ENCODE measurements at places on chromosomes 12 and 14.

DNA sequence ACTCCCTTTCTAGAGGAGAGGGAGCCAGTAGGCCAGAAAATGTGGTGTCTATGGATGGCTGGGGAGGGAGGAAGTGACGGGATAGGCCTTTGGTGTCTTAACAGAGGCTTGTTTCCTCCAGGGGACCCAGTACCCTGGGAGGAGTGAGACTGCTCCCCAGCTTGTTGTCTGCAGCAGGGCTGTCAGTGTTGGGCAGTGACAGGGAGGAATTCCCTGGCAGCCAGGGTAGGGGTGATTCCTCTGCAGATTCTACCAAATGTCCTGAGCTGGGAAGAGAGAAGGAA, 64.0 kb downstream of the GALNT16 start:
- DNase-seq, result no peak

DNA sequence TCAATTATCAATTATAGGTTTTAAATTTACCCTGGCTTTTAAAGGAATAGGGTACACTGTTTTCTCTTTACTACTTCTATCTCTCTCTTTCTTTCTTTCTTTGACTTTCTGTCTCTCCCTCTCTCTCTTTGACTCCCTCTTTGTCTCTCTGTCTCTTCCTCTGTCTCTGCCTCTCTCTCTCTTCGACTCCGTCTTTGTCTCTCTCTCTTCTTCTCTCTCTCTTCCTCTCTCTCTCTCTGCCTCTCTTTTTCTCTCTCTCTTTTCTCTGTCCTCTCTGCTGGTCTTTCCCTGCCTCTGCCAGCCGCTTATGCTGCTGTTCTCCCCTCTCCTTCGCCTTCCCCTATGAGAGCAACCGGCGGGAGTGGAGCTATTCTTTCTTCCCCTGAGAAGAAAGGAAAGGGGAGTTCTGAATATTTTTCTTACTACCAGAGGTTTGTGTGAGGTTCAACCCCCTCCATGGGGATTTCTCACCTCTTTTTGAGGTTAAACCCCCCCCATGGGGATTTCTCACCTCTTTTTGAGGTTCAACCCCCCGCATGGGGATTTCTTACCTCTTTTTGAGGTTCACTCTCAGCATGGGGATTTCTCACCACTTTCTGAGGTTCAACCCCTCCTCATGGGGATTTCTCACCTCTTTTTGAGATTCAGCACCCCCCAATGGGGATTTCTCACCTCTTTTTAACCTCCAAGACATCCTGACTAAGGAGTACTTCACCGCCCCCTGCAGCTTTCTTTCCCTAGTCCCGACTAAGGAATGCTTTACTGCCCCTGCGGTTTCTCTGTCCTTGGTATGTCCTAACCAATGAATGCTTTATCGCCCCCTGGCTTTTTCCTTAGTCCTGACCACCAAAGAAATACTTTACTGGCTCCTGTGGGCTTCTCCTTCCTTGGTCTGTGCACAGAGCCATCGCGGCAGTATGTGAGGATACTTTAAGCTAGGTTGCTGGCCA, 27.4 kb upstream of the DDHD1 start:
- no peak for DNase-seq

DNA sequence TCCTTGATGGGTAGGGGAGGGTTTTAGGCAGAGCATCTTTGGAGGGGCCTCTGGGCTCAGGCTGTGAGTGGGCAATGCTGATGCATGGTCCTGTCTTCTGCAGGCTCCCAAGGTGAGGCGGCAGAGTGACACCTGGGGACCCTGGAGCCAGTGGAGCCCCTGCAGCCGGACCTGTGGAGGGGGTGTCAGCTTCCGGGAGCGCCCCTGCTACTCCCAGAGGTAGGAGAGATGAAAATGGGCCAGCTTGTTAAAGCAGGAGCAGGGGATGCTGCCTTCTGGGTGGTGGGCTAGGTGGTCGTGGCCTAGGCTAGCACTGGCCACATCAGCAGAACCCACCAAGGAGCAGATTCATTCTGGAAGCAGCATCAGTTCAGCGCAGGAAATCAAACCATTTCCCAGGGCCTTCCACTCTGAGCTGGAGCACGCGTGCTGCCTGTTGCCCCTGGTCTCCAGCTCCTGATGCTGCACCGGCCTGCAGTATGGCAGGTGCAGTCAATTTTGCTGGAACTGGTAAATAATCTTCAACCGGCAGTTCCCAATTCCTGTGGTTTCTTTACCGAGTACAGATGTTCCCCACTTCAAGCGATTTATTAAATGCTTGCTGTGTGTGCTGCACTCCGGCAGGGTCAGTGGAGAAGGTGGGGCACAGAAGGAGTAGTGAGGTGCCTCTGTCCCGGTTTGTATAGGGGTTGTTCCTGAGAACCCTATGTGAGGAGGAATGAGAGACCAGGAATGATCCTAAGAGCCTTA, 7.4 kb downstream of the PAPLN start:
- no peak for DNase-seq

DNA sequence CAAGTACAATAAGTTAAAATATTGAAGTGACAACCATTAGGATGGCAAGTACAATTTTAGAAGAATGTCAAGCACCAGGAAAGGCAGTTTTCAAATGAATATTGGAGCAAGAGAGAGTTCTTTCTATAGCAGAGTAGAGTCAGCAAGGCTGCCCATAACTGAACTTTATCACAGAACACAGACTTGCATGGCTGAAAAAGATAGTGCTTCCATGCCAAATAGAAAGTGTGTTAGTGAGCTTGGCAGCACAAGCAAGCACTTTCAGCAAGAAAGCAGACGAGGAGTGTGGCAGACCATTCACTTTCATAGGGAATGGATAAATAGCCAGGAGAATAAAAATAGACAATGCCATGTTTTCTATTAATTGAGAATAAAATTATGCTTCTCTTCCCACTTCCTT, 647.0 kb upstream of the MGAT4C start:
- DNase-seq, result no peak

DNA sequence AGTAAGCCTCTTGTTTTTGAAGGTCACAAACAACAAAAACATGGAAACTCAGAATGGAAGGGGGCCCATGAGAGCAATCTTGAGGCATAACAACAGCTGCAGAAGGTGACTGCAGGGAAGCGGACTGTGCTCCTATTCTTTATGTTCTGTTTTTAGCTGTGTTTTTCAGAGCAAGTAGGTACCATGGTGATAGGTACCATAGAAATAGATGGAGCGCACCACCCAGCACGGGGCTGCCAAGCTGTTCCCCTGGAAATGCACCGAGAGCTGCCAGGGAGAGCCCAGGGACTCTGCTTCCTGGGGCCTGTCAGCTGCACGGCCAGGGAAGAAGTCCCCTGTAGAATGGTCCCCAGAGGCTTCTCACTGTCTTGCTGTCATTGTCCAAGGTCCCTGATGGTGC, 32.8 kb downstream of the DGLUCY start:
- no peak for DNase-seq

DNA sequence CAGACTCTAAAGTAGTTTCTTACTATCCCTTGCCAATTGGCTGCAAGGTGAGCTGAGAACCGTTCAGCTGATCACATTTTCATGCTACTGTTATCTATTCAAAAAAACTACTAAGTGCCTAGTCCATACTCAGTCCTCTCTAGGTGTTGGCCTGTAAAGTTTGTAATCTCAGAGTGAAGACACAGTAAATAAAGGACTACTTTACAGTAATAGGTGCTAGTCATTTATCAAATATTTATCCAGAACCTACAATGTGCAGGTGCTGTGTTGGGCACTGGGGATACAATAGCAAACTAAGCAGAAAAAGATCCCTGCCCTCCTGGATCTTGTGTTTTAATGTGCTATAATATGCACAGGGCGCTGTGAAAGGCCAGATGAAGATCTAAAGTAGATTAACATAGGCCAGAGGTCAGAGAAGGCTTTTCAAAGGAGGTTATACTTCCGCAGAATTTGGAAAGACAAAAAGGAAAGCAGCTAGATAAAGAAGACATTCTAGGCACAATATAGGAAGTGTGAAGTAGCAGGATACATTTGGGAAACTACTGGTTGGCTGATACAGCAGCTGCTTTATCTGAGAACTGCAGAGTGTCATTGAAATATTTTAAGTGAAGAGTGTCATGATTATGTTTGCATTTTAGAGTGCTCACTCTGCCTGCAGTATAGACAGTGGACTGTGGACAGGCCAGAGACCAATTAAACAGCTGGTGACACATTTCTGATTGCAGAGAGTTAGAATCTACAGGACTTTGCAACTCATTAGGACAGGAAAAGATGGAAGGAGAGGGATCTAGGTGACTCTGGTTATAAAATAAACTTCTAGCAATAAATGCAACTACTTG, 8.0 kb upstream of the ACTR10 start:
- DNase-seq, result no peak

DNA sequence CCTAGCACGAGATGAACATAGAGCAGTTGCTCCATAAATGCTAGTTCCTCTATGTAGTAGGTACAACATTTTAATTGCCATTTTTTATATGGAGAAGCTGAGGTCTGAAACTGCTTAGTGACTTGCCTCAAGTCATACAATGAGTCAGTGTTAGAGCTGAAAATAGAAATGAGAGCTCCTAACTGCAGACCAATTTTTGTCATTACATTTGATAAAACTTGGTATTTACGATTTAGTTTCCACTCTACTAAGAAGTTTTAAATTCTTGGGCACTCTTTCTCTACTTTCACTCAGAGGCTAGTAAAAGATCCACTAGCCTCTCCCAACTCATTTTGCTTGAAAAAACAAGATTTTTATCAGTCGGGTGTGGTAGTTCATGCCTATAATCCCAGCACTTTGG, 8.1 kb upstream of the TMED10 start:
- peak; percentile 16 for DNase-seq

DNA sequence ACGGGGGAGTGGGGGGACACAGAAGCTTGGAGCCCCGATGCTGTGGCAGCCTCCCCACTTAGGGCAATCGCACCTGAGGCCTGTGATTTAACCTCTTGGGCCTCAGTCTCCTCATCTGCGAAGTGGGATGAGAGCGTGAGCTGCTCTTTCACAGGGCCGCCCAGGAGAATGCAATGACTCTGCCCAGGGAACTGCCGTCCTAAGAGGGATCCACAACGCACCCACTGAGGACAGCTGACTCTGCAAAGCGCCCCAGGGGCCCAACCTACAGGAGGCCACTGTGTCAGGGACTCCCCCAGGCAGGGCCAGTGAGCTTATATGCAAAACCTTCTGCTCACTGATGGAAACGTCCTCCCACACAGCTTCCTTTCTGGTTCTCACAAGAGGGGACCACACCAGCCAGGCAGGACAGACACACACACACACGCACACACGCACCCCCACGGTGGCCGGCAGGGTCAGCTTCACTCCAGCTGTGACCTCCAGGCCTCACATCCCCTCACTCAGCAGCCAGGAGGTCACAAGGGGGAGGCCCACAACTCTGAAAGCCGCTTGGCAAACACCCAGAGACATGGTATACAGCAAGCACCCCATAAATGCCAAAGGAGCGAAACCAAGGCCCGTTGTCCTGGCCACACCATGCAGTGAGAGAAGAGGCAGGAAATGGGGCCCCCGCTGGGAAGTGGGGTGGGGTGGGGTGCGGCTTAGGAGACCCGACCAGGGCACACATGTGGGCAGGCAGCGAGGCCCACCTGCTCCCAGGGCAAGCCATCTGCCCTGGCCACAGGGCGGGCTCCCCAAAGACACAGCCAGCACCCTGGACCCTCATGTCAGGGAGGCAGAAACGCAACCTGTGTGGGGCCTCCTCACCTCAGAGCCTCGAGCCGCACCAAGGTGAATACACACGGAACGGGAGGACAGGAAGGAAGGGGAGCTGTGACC, 73.3 kb downstream of the NCOR2 start:
- no peak for DNase-seq

DNA sequence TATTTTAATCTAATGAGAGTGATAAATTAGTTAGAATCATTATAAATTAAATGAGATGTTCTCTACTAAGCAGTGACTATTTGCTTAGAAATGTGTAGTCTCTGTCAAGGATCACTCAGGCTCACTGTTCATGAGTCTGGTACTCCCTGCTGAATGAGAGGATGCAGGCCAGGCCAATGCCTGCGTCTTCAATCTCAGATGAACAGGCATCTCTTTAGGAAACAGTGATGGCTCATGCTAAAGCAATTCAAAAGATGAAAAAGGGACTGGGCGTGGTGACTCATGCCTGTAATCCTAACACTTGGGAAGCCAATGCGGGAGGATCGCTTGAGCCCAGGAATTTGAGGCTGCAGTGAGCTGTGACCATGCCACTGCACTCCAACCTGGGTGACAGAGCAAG, 106.8 kb downstream of the ZFC3H1 start:
- no peak for DNase-seq

DNA sequence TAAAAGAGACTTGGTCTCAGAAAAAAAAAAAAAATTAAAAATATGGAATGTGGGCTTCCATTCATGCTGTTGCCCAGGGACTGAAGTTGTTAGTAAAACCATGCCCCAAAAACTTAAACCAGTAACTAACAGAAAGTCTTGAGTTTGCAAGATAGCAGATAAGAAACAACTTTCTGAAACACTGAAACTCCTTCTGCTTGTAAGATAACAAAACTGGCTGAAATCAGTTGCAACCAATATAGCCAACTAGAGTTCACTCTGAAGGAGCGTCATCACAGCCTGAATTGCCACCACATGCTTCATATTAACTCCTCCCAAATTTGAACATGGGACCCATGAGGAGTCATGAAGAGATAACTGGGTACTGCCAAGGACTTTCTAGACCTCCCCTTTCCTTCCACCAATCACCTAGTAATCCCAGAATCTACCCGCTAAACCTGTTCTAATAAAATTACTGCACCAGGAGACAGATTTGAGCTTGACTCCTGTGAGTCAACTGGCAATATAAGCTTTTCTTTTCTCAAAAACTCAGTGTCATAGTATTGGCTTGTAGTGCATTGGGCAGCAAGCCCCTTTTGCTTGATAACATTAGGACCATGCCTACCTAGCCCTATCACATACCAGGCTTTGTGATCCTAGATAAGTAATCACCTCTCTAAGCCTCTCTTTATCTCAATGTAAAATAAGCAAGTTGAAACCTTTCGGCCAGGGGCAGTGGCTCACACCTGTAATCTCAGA, 53.6 kb downstream of the R3HDM2 start:
- no peak for DNase-seq

- no peak for DNase-seq
Observed at GRCh38 chr12:6827982-6828780, at the start of gene P3H3. Gene P3H3, plus strand, starts transcription at chr12:6828407. Its CDS starts 34 bp downstream, at chr12:6828441.

DNA sequence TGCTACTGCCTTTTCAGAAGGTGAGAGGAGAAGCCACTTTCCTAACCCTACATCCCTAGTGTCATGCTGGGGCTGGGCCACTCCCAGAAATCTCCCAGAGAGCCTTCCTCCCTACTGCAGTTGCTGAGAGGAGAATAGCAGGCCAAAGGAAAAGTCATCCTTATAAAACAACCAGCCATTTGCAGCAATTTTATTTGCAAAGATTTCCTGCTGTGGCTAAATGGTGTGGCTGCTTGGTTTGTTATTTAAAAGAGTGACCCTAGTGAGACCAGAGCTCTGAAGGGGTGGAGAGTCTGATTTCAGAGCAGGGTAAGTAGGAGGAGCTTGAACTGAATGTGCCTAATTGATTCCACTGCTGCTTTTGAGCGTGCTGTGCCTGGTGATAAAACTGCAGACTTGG, 232.0 kb downstream of the GRIN2B start:
- no peak for DNase-seq

- DNase-seq, result no peak
Observed at GRCh38 chr14:96176275-96176674, 28.4 kb upstream of the BDKRB2 start.

GRCh38 chr12:51874000-51874399, 13.9 kb upstream of the ANKRD33 start:
- no peak for DNase-seq

Data from GDM1 (cell line).